ENCODE measurements at places on chromosomes 11 and 22.

DNA sequence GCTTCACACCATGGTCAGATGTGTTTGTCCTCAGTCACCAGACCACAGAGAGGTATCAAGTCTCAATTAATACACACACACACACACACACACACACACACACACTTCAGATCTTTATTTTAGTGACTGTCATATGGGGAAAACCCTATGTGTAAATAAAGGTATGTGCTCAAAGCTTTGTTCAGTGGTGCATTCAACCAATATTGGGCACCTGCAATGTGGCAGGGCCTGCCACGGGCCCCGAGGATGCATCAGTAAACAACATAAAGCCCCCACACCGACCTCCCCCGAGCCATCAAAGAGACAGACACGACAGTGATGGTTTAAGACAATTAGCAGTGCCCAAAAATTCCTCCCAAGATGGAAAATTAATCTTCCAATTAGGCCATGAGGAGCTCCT lies 51.6 kb downstream of the SHANK2 start:
- no peak for DNase-seq

DNA sequence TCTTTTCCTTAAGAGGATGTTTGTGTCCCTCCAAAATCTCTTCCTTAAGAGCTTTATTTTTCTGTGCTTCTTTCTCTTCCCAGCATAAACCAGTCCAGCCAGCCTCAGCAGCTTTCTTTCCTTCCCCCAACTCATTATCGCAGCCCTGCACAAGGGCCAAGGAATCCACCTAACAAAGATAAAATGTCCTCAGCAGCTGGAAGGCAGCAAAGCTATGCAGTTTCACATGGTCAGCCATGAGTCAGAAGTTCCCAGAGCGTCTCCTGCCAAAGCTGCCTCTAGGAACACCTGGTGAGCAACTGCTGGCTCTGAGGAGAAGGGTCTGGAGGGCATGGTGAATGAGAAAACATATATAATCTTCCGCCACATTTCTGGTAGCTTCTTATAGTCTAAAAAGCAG lies 45.3 kb upstream of the HMGXB4 start:
- no peak for DNase-seq

DNA sequence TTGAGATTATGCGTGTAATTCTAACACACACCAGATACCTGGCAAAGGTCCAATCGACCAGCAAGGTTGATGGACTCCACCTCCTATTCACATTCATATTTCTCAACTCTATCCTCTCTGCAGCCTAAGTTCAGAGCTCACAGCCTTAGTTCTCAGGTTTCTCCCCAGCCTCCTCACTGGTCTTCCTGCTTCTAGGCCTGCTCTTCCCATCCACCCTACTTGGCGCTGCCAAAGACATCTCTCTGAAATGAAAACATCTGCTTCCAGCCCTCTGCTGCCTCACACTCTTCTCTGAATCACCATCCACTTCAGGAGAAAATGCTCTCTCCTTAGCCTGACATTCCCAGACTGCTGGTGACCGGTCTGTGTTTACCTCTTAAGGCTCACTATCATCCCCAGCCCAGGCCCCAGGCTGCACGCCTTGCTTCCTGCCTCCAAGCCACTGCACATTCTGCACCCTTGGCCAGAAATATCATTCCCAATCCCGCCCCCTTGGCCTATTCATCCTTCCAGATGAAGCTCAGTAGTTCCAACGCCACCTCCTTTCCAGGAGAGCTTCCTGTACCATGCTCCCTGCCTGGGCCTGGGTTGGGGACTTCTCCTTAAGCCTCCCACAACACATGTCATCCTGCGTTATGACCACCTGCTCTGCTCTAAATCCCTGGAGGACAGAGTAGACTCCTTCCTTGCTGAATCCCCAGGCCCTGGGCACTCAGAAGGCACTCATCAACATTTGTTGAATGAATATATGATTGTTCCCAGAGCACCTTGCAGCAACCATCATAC lies 3.5 kb downstream of the ARRB1 start:
- no peak for DNase-seq

- no peak for DNase-seq
Measured at GRCh38 chr22:49326558-49326957, 501.1 kb downstream of the BRD1 start.

DNA sequence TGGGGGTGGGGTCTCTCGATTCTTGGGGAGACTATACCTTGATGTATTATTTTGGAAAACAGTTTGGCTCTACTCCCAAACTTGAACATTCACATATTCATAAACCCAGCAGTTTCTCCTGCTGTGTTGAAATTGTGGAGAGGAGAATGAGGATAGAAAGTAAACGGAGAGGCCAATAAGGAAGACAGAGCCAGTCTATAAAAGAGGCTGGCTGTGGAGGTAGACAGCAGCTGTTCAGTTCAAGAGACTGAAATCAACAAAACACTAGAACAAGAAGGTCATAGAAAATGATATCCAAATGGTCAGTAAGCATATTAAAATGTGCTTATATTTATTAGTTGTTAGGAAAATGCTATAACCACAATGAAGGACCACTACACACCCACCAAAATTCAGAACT lies 1.9 kb upstream of the MOGAT2 start:
- no peak for DNase-seq

GRCh38 chr11:70568035-70568813 lies 169.9 kb downstream of the CTTN start:
- no peak for DNase-seq

DNA sequence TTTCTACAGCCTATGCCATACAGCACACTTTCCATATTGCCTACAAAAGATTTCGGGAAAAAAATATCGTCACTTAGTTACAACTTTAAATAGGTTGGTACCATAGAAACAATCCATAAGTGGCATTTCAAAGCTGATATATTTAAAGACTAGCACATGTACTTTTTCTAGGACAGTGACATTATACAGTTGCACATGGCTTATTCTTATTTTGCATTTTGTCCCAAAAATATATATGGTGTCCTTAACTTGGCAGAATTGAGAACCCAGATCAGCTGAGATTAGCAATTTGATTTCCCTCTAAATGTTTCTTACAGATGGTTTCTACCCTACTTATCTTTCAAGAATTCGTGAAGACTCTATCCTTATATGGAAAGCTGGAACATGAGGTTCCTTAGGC lies 3.7 kb upstream of the TFIP11 start:
- no peak for DNase-seq

- DNase-seq, result no peak
Measured at GRCh38 chr11:472816-473215, 22.7 kb downstream of the PTDSS2 start.

DNA sequence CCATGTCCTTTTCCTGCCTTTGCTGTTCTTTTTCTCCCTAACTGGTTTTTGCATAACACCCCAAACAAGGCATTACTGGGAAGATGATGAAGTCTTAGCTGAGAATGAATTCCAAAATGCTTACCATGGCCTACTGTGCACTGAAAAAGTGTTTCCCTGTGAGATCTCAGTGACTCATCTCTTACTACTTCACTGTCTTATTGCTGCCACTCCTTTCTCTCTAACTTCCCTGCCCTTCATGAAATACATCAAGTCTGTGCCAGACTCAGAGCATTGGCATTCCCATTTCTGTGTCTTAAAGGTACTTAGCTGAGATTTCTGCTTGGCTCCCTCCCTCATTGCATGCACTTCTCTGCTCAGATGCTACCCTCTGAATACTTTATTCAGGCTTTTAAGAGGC lies 49.1 kb upstream of the MUC15 start:
- no peak for DNase-seq

DNA sequence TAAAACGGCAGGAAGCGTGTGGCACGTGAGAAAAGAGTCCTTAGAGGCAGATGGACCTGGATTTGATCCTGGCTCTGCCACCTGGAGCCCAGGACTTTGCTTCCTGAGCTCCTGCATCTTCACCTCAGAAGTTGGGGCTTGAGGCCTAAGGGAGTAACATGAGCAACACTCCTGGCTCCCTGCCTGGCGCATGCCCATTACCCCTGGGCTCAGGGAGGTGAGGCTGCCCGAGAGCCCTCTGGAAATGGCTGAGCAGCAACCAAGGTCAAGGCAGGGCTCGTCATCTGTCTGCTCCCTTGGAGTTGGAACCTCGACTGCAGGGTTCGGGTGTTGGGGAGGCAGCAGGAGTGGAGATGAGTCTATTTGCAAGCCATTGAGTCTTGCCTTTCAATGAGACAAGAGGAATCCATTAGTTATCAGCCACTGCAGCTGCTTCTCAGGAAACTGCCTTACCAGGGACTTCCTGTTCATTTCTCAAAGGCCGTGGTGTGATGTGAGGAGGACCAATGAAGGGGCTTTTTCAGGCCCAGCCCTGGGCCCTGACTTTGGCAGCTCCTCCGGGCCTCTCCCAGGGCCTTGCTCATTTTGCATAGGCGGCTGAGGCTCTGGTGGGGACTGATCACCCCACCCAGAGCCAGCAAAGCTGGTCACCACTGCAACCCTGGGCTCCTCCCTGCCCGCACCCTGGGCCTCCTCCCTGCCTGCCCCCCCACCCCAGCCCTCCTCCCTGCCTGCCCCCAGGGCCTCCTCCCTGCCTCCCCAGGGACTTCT lies 6.4 kb downstream of the FADS2 start:
- peak; percentile 52 for DNase-seq

GRCh38 chr11:73227571-73228211 lies 9.6 kb downstream of the P2RY2 start:
- no peak for DNase-seq

- peak; percentile 89 for DNase-seq
Measured at GRCh38 chr22:30922151-30922611, 46.4 kb downstream of the MORC2 start.

DNA sequence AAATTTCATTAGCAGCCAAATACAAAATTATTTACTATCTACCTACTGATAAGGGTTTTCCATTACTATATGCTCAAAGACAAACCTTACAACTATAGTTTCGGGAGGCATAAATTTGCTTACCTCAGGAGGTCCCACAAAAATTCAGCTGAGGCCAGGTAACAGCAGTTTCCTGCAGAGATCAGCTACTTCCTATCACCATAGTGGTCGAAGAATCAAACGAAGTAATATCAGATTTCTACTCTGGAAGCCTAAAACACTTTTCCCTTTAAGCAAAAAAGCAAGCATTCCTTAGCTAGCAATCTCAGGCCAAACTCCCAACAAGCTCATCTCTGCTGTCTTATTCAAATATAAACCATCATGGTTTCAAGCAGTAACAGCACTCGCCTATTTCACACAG lies 3.1 kb downstream of the NAP1L4 start:
- DNase-seq, result peak; percentile 26

- DNase-seq, result no peak
Measured at GRCh38 chr22:28237112-28237511, 318.1 kb upstream of the PITPNB start.

DNA sequence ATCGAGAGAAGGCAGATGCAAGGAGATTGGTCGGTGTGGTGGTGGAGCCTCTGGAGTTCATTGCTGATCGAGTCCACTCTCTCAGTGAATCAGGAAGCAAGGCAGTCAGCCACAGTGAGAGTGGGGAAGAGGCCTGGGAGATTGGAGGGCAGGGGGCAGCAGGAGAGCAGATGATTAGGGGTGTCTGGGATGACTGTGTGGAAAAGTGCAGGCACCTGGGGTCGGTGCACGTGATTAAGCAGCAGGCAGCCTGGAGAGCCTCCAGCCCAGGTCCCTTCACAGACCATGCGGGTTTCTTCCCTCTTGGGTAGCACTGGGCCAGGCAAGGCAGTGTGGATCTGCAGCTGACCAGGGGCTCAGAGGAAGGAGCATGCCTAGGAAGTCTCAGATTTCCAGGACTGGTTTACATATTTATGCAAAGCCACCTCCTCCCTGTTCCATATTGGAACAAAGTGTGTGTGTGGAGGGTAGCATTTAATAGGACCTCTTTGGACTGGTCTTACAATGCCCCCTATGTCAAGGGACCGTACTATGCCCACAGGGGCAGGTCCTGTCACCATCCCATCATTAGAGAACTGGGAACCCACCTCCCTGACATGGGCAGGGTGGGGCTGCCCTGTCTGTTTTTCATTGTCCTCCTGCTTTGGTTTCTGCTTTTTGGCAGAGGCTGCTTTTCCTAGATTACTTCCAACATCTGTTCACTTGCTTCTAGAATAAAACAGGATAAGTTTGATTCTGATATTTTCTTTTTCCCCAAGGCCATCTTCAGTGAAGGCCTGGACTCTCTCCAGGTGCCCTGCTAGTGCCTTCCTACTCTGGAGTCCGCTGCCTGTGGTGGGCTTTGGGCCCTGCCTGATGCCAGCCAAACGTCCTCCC lies 14.0 kb upstream of the GDPD5 start:
- DNase-seq, result no peak

- no peak for DNase-seq
Measured at GRCh38 chr11:74325649-74326645, 14.5 kb upstream of the P4HA3 start.

DNA sequence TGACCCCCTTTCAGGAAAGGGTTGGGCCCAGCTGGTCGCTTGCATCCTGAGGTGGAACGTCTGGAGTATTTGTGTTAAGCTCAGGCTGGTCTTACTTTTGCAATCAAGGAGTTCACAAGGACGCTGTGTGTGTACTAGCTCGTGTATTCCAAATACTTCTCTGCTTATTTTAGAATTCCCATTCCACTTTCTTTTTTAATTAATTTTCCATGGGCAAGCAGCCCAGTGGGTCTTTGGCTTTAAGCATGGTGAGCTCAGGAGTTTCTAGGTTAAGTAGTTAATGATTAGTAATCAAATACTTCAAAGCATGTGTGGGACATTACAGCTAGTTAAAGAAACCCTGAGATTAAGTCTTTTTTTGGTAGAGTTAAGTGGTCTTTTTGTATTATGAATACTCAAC lies 68.6 kb downstream of the CSNK2A3 start:
- no peak for DNase-seq

GRCh38 chr11:12618743-12619540 lies 55.3 kb upstream of the TEAD1 start:
- DNase-seq, result no peak

- no peak for DNase-seq
Measured at GRCh38 chr11:44351898-44352498, 42.1 kb upstream of the ALX4 start.

DNA sequence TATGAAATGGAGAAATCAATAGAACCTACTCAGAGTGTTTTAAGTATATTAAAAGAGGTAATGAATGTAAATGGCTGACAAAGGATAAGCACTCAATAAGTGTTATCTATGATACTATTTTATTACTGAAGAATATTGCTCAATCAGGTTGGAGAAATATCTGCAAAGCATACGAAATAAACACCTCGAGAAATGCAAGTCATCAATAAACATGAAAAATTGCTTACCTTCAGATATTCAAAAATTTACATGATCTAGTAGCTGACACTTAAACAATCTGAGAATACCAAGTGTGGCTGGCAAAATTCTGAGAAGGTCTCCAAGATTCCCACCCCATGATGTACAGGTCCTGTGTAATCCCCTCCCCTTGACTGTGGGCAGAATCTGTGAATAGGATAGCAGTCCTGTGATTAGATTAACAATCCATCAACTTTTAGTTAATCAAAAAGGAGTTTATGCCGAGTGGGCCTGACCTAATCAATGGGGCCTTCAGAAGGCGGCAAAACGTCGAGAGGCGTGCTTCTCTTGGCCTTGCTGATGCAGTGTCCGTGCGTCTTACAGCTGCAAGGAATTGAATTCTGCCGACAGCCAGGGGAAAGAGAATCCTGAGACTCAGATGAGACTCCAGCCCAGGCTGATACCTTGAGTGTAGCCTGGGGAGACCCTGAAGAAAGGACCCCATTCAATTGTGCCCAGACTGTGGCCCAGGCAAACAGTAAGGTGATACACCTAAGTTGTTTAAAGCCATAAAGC lies 49.1 kb downstream of the SPATA19 start:
- no peak for DNase-seq

- DNase-seq, result no peak
Measured at GRCh38 chr11:72405009-72405408, 29.3 kb downstream of the CLPB start.
